Daoy (cell line): ENCODE measurements at places on chromosomes 1 and 21. TPM values are rescaled to one million over a fixed set of nuclear protein-coding genes. Genes with fewer than 3 reads are reported as not detected.

DNA sequence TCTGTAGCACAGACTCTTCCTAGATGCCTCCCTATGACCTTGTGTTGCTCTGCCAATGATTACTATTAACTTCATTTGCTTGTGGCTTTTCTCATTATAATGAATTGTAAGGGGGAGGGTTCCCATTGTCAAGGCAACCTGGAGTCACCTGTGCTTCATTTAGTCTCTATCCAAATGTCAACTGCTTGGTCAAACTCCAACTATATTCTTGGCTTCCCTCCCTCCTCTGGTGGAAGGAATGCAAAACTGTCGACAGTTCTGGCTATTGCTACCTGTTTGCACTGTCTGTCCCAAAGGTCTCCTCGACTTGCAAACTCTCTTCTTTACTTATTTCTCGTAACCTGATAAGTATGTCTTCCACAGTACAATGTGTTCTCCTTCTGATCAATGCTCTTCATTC, 100.3 kb downstream of the CACNA1E start:
- no peak for DNase-seq

- no peak for DNase-seq
These were observed 7.6 kb upstream of the LBR start for GRCh38 chr1:225435487-225435886.

DNA sequence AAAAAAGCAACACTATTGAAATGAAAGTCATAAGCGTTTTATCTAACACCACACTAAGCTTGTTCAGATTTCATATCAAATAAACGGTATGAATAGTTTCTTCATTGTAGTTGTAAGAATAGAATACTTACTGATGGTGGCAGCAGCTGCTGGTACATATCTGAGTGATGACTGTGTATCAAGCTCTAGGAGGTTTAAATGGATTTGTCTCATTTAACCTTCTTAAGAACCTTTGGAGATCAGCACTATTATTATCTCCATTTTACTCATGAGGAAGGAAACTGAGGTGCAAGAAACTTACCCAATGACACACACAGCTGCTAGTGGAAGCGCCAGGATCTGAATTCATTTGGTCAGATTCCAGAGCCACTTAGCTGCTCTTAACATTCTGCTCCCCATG, 104.0 kb downstream of the EIF4G3 start:
- no peak for DNase-seq

- no peak for DNase-seq
These were observed 103.0 kb upstream of the PPP2R5A start for GRCh38 chr1:212182171-212182570.

- no peak for DNase-seq
These were observed 28.7 kb downstream of the FCRL3 start for GRCh38 chr1:157671895-157672294.

KLHDC8A gene
- total RNA-seq = 0.34 and 3.2 TPM in 2 replicates
